ENCODE measurements at places on chromosomes 13 and 19.

- no peak for DNase-seq
These were observed 21.3 kb upstream of the SLC1A5 start for GRCh38 chr19:46809534-46810272.

DNA sequence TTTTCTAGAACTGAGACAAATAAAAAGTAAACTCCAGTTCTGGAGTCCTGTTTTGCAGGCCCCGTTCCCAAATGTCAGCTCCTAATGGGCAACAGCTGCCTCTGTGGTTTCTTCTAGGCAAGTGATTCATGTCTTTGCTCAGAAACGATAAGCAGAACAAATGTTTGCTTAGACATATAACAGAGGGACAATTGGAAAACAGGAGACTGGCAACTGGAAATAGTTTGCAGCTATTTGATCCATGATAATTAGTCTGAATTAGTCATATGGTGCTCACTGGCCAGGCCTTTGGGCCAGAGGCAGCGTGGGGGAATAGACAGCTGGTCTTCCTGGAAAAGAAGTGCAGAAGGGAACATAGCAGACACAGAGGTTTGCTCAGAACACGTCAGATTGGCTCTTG lies 29.2 kb upstream of the TSHZ3 start:
- no peak for DNase-seq

DNA sequence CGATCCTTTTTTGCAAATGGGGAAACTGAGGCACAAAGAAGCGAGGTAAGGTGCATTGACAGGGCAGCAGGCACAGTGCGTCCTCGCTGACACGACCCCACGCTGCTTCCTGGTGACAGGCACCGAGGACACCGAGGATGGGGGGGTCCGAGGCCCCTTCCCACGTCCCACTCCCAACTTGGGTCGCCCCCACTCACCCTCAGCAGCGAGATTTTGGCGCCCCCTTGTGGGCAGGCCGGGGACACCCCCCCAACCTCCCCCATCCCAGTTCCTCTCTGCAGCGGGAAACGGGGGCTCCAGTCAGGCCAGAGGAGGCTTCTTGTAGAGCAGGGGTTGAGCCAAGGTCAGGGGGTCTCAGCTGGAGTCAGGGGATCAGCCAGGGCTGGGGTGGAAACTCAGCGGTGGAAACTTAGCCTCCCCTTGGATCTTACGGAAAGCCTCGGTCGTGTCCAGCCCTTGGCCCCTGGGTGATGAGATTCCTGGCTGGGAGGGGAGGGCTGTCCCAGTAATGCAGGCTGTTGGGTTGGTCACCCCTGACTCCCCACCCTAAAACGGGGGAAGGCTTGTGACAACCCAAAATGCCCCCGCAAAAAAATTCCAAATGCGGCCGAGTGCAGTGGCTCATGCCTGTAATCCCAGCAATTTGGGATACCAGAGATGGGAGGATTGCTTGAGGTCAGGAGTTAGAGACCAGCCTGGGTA lies 8.2 kb downstream of the SMIM24 start:
- peak; percentile 29 for DNase-seq

- peak; percentile 29 for DNase-seq
These were observed 112.2 kb upstream of the GPR12 start for GRCh38 chr13:26872525-26873385.
